ENCODE measurements at places on chromosomes 4 and X.

GRCh38 chr4:27000820-27001219 lies 140.2 kb downstream of the STIM2 start:
- no peak for DNase-seq

GRCh38 chr4:2352171-2352570 lies 66.3 kb downstream of the ZFYVE28 start:
- no peak for DNase-seq

DNA sequence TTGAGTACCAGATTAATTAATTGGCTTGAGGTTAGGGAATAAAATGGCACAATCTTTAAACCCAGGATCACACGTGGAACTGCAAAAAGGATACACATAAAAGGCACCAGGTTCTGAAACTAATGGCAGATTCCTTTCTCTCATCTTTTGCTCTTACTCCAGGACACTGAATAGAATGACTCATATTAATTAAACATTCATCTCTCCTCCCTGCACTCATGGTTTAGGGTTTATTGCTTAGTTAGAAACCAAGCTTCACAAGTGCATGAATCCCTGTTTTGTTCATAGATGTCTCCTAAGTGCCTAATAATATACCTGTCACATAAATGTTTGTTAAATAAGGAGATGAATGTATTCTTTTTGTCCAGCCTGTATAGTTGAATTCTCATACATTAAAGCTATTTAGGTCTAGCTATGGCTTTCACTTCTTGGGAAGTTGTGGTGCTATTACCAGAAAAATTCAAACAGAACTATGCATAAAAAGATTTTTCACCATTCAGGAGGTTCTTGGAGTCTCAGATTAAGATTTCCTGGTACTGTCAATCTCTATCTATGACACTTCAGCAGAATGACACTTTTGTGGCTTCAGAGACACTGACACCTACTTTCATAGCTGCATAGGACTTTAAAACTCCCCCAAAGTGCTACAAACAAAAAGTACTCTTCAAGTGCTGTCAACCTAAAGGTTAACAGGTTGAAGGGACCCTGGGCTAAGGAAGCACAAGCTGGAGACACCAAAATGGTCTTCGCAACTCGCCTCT lies 7.4 kb downstream of the CORIN start:
- no peak for DNase-seq

DNA sequence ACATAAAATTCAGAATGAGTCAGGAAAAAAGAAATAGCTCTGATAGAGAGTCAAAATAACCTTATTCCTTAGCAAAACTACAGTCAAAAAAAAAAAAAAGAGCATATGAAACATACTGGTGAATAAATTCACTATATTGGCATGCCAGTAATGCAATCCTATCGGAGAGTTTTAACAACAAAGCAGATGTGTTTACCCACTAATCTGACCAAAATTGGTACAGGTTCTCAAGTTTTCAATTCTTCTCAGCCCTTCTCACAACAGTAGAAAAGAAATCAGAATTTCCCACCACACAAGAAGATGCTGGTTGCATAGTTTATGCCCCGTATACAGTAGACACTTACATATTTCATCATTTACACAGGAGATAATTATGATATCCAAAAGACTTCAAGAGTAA lies 59.4 kb downstream of the LCORL start:
- no peak for DNase-seq

DNA sequence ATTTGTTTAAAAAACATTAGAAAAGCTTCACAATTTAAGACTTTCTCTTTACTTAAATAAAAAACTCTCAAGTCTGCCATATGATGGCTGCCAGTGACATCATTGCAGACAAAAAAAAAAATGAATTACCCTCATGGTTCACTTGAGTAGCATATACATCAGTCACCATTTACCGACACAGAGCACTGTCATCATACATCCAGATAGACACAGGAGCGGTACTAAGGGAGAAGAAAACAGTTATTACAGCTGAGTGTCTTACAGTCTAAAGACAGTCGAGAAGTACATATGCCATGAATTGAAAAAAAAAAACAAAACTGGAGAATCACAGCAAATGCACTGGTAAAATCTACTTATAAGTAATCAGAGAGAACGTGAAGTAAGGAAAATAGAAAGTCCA lies 405.7 kb upstream of the GALNT7 start:
- DNase-seq: no peak

DNA sequence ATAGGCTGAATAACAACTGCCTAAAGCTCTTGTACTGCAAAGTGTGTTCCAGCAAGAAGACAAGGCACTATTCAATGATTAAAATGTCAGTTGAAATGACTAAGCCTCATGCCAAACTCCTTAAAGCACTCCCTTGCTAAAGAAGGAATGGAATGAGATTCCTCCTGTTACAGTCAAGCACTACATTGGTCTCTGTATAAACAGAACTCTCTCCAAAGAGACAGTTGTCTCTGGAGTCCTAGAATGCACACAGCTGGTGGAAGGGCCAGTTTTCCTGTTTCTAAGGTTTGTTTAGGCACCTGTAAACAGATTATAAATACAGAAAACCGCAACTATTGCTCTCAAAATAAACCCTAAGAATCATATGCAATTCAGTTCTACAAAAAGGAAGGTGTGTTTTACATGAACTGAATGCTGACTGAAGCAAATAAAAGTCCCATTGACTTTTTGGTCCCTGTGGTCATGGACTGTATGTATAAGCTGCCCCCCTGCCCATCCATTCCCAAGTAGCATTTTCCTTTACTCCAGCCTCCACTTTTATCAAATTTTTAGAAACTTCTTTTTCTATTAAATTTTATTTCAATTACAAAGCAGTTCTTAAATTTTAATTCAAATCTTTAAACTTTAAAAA lies 47.0 kb downstream of the FAT1 start:
- no peak for DNase-seq

- no peak for DNase-seq
These were observed 13.3 kb upstream of the CDKL2 start for GRCh38 chr4:75643651-75644050.

GRCh38 chrX:123464709-123465108 lies 268.1 kb downstream of the THOC2 start:
- DNase-seq: no peak

- no peak for DNase-seq
These were observed 134.7 kb downstream of the PALLD start for GRCh38 chr4:168631241-168632162.

GRCh38 chr4:19152264-19152663 lies 1099.4 kb upstream of the SLIT2 start:
- no peak for DNase-seq

- no peak for DNase-seq
These were observed 34.0 kb downstream of the LHFPL1 start for GRCh38 chrX:112645774-112646173.

DNA sequence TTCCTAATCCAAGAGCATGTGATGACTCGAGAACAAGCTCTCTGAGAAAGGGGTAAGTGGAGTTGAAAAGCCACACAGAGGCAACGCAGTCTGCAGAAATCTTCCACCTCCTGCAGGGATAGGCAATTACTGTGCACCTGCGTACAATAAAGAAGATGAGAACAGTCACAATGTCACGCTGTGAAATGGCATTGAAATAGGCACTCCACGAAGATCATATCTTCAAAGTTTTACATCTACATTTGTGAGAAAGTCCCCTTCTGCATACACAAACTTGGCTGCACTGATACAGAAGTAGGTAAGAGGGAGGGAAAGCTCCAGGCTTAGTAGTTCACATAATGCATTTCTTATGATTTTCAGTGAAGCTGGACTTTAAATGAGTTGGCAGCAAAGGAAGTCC lies 27.1 kb downstream of the DDX60L start:
- DNase-seq: no peak

DNA sequence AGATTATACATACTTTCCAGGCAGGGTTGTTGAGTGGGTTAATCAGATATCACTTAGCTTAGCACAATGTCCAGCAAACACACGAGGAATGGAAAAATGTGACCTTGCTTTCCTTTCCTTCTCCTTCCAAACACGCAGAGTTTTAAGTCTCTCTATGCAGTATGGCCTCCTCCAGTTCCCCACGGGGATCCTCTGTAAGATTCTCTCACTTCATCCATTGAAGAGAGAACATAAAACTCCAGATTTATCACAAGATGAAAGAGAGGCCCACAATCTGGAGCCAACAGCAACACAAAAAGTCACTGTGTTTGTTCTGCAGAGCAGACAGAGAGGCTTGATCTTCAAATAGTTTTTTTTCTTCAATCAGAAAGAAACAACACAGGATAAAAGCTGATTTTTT lies 336.8 kb upstream of the CLNK start:
- no peak for DNase-seq

- no peak for DNase-seq
These were observed 77.5 kb downstream of the MSN start for GRCh38 chrX:65744965-65745364.

DNA sequence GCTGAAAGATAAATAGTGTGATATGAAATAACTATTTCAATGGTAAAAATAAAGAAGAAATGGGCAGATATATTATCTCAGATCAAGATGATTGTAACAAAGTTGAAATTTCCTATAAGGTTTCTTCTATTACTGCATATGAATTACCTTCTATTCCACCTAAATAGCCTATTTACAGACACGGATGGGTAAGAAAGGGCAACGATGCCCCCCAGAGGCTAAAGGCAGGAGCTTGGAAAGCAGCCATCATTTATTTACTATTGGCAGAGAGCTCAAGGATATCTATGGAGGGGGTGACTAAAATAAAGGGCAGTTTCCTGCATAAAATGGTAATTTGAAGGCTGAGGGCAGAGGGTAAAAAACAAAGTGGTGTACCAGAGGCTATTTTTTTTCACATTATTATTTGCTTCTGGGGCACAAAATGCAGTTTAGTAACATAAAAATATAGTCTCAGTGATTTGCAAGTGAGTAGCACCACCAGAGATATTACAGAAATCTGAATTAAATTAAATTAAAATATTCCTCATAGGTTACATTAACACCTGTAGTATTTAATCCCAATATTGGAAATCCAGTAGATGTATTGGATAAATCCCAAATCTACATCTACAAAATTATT lies 123.1 kb downstream of the BTC start:
- DNase-seq: peak; percentile 62

DNA sequence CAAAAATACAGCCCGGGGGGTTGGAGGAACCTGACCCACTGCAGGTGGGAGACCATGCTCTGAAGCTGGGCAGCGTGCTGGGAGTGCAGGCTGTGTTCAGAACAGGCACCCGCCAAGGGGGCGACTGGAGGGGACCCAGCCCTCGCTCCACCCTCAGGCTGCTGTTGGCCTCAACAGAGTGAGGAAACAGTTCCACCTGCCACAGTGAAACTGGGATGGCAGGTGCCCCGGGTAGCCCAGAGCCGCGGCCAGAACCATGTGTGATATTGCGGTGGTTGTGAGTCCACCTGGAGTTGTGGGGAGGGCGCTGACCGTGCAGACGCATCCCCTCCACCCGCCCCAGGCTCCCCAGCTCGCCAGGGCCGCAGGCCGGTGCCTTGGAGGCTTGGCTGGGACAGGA lies 45.7 kb upstream of the PSAPL1 start:
- no peak for DNase-seq

GRCh38 chr4:167897116-167897515 lies 195.2 kb upstream of the ANXA10 start:
- DNase-seq: peak; percentile 81

DNA sequence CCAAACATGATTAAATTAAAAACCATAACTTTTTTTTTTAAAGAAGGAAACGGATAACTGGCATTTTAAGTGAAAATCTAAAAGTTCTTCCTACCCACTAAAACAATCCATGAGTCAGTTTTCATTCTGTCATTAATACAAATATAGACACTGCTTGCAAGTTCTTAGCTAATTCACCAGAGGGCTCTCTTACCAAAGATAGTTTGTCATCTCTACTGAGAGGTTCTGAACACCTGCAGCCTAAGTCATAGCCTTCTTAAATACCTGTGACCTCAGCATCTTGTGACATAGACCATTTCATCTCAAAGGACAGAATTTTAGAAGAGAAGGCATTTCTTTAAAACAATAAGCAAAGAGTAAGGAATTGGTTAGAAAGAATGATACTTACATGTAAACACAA lies 65.3 kb upstream of the FAM120C start:
- DNase-seq: no peak

GRCh38 chrX:95893636-95894035 lies 791.0 kb upstream of the DIAPH2 start:
- no peak for DNase-seq

- DNase-seq: no peak
These were observed 77.6 kb downstream of the FAAH2 start for GRCh38 chrX:57364145-57364544.

- DNase-seq: no peak
These were observed at the start of gene DKK2 for GRCh38 chr4:107035819-107036583. Gene DKK2 (minus strand): TSS chr4:107036313. CDS start chr4:107035591, 722 bp downstream.

GRCh38 chrX:10086676-10087075 lies 70.1 kb upstream of the CLCN4 start:
- no peak for DNase-seq

DNA sequence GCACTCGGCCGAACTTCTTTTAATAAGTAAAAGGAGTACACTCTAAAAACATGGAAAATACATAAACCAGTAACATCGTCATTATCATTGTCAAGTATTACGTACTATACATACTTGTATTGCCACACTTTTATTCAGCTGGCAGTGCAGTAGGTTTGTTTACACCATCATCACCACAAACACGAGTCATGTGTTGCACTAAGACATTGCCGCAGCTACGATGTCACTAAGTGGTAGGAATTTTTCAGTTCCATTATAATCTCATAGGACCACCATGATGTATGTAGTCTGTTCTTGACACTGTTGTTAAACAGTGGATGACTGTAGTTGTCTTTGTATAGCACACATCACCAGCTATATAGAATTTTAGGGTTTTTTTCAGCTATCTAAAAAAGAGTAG lies 48.0 kb upstream of the TMEM131L start:
- DNase-seq: no peak

DNA sequence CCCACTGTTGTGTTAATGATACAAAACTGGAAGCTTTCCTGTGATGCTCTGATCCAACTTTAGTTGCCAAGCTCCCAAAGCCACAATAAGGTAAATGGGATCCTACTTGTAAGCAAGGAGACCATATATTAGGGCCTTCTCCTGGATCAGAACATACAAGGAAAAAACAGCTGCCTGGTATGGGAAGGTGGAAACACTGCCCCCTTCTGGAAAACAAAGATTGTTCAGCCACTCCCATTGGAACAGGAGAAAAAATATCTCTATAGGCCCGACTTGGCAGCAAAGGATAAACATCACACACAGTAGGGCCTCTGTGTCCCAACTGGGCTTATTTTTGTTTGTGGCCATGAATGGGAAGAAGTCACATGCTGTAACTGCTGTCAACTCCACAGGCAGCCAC lies 166.5 kb downstream of the TBX22 start:
- DNase-seq: no peak

DNA sequence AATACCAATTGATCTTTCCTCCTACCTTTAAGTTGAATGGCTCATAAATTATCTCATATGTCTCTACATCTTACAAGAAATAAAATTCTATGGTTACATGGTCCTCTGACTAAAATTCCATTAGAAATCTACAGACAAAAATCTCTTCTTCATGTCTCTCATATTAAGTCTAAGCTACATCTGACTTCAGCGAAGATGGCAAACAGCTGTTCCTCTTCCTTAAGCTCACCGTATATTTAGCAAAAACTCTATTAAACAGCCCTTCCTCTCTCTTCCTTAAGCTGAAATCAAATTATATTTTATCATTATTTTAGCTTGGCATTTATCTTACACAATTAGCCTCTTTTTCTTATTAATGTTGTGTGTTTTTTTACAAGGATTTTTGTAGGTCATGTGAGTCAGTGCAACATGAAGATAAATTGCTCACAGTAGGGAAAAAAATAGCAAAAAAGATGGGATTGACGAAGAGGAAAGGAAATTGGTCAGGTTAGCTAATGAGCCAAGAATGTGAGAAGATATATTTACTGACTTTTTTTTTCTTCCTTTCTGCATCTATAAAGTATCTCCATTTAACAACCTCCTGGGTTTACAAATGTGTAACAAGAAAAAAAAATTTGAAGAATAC lies 2412.8 kb downstream of the ARAP2 start:
- no peak for DNase-seq
